Astrocyte of the spinal cord (primary cell): ENCODE measurements at places on chromosomes 6 and 20.

DNA sequence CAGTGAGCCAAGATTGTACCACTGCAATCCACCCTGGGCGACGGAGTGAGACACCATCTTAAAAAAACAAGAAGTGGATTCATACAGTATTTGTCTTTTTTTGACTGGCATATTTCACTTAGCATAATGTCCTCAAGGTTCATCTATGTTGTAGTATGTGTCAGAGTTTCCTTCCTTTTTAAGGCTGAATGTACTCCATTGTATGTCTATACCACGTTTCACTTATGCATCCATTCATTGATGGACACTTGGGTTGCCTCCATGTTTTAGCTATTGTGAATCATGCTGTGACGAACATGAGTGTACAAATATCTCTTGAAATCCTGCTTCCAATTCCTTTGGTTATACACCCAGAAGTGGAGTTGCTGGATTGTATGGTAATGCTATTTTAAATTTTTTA, 28.9 kb upstream of the FAM83D start:
- DNase-seq: no peak

- DNase-seq: no peak
These were observed 301.2 kb downstream of the RNGTT start for GRCh38 chr6:88662163-88662580.

- DNase-seq: no peak
These were observed 489.5 kb downstream of the CDH26 start for GRCh38 chr20:60447703-60448102.

DNA sequence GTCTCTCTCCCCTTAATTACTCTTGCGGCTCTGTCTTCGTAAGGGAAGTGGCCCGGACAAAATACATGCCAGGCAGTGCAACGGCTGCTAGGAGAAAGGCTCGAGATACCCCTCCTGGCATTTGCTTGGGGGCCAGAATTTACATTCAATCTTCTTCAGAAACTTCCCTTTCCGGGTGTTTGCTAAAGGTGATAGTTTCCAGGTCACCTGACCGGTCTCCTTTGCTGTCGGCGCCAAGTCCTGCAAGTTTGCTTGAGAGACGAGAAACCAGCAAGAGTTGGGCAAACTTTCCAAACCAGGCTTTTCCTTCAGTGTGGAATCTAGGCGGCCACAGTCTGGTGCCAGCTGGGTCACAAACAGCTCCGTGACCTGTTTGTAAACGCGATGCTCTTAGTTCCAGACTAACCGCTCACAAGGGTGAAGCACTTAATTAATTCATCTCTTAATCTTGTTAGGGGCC, 563 bp upstream of the SRSF3 start:
- no peak for DNase-seq

DNA sequence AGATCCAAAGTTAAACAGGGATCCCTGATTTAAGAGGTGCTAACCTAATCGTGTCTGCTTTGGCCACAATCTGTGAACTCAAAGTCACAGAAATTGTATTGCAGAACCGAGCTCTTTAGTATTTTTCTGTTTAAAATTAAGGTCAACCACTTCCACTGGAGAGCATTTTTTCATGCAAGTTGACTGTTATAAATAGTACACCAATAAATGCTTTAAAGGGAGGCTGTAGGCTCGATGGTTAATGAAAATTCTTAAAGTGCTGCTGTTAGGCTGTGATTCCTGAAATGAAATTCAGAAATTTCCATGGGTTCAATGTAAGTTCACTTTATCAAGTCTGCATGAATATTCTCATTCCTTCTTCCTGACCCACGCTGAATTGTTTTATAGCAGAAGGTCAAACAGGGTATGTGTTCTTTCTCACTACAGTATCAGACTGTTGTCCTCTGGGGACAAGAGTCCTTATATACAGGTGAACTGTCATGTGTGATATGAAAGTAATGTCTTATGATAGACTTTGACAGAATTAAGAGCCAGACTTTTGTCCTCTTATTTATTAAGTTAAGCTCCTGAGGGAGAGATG, 92.5 kb upstream of the HDGFL1 start:
- no peak for DNase-seq

GRCh38 chr6:17584241-17584803, 15.8 kb upstream of the FAM8A1 start:
- peak; percentile 88 for DNase-seq

DNA sequence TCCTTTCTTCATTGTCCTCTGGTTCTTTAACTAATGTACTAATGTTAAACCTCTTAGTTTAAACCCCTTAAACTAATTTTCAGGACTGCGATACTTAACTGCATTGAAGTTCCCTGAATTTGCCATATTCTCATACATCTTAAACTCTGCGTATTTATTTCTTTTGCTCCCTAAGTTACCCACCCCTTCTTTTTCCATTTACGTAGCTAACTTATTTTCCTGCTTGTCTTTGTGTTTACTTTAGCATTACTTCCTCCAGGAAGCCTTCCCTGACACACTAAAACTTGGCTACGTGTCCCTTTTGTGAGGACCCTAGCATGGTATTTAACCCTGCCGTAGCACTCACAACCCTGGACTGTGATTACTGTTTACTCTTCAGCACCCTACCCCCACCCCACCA, 79.0 kb downstream of the UBR2 start:
- DNase-seq: no peak

- no peak for DNase-seq
These were observed 5.1 kb downstream of the MOCS1 start for GRCh38 chr6:39929039-39929732.

DNA sequence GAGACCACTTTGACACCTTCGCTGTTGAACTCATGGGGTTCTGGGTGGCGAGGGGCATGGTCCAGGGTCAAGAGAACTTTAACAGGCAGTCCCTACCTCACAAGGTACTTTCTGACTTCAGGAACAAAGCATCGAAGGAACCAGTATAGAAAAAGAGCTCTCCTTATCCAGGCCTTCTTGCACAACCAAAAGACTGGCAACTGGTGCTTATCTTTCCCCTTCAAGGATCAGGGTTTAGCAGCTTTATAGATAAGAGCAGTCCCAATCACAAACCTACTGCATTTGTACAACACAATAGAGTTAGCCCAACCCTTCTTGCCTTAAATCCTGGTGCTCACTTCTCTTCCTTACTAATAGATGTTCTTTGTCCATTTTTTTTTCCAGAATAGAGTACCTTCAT, 116.3 kb downstream of the SNX5 start:
- DNase-seq: no peak

GRCh38 chr6:20835315-20836010, 301.2 kb downstream of the CDKAL1 start:
- no peak for DNase-seq

GRCh38 chr20:9308056-9308455, 206.3 kb upstream of the LAMP5 start:
- DNase-seq: no peak

- peak; percentile 77 for DNase-seq
These were observed 1117.7 kb upstream of the MAP3K7 start for GRCh38 chr6:91704531-91704930.

DNA sequence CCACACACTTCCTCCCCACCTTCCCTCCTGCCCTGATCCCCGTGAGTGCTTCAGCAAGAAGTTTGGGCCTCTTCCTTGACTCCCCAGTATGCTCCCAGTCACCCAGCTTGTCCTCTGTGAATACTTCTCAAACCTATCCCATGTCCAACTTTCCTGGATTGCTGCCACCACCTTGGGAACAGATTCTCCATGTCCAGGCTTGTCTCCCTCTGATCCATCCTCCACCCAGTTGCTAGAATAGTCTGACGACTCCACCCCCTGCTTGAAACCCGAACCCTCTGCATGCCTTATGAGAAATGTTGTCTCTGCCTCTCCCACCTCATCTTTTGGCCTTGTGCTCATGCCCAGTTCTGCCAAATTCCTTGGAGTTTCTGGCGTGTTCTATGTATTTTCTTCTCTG, 108.0 kb downstream of the PPP1R14C start:
- peak; percentile 55 for DNase-seq
